ENCODE measurements at places on chromosomes 3 and 15. TPM values are rescaled to one million over a fixed set of nuclear protein-coding genes. Genes with fewer than 3 reads are reported as not detected.
A peak's percentile ranks its signal among the peaks of the same experiment; 100 is the strongest.

DNA sequence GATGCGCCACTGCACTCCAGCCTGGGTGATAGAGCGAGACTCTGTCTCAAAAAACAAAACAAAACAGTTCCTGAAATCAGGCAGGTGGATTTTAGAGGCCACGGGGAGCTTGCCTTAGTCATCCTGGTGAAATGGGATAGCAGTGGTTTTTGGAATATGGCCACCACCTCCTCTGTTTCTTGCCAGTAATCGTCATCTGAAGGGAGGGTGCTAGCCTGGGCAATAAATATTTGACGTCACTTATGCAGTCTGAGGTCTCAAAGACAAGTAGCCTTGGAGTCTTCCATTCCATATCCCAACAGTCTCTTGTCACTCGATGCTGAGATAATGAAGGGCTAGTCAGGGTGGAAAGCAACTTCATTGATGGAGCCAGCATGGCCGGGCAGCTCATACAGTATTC is 55.2 kb downstream of the KCNAB1 start:
- no peak for DNase-seq

DNA sequence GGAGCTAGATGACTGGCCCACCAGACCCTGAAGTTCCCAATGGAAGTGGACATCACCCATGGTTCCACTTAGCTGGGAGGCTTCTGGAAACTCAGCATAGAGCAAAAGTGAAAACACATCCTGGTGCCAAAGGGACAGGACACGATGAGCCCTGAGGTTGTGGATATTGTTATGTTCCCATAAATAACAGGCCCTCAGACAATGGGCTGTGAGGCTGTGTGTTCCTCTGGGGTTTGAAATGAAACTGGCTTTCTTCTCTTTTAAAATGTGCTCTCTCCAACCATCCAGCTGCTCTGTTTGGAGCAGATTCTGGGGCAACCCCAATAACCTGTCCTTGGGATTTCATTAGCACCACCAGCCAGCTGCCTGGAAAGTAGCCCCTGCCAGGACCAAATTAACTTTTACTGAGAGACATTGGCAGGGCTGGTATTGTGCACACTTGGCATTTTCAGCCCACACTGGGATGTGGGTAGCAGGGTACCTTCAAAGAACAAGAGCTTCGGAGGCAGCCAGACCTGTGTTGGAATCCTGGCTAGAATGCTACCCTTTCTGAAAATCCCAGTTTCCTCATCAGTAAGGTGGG is 97.5 kb downstream of the DNAJB8 start:
- no peak for DNase-seq

Gene NR2F2
- 14.0 TPM for total RNA-seq

DNA sequence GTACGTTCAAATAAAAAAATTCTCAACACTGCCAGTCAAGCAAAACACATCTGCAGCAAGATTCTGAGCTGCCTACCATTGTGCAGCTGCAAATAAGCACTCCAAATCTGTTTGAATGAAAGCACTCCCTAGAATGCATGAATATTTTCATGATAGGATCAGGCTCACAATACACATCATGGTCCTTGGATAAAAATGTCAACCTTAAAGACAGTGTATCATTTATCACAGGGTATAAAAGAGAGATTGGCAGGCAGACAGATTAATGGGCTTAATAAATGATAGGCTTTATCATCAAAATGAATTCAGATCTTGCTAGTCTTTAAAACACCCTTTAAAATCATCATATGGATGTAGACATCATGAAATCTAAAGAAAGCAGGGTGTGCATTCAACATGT is 9.2 kb downstream of the RYR3 start:
- no peak for DNase-seq

GRCh38 chr3:123696808-123697207 is 112.0 kb upstream of the HACD2 start:
- DNase-seq, result no peak

DNA sequence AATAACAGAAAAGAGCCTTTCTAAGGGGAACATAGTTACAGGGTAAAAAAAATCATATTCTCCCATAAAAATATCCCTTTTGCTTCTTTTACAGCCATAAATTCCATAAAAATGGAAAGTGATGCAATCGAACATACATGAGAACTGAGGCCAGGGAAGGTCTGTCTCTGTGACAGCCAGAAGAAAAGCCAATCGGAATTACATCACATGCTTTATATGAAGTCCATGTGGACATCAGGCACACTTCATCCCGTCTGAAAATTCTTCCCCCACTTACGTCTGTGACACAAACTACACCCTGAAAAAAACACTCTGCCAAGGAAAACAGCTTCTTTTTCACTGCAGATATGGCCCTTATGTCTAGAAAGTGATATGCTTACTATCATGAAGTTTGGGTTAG is 323.5 kb downstream of the ERC2 start:
- no peak for DNase-seq

GRCh38 chr3:76051145-76051544 is 265.8 kb upstream of the ZNF717 start:
- DNase-seq, result no peak

GRCh38 chr3:133237380-133237779 is 162.5 kb upstream of the BFSP2 start:
- DNase-seq, result no peak

Gene AADACL2
- 78.2 TPM for total RNA-seq

- no peak for DNase-seq
These were observed 75.4 kb downstream of the C3orf85 start for GRCh38 chr3:109211941-109212340.

DNA sequence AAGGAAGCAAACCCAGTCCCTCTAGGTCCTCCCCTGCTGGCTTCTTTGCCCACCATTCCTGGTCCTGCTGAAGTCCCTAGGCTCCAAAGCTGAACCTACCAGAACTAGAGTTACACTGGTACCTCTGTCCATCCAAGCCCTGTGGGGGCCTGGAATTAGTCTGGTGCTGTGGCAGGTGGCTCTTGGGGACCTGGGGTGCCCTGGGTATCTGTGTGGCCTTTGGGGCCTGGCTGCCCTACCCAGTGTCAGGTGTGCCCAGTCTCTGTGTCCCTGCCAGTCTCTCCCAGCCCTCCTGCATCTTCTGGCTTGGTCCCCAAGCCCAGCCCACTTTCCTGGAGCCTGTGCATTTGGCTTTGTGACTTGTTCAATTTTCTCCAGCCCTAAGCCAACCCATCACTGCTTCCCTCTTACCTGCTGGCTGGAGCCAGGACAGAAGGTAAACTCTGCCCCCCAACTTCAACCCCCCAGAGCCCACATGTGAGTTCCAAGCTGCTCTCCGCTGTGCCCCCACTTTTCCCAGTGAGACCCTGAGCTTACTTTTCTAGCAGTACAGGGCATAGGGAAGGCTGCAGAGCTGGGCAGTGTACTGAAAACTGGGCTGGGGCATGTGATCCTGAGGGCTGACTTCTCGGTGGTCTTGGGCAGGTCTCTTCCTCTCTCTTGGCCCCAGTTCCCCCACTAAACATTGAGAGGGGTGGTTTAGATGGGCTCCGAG is 28.3 kb upstream of the HHATL start:
- DNase-seq, result peak; percentile 9

DNA sequence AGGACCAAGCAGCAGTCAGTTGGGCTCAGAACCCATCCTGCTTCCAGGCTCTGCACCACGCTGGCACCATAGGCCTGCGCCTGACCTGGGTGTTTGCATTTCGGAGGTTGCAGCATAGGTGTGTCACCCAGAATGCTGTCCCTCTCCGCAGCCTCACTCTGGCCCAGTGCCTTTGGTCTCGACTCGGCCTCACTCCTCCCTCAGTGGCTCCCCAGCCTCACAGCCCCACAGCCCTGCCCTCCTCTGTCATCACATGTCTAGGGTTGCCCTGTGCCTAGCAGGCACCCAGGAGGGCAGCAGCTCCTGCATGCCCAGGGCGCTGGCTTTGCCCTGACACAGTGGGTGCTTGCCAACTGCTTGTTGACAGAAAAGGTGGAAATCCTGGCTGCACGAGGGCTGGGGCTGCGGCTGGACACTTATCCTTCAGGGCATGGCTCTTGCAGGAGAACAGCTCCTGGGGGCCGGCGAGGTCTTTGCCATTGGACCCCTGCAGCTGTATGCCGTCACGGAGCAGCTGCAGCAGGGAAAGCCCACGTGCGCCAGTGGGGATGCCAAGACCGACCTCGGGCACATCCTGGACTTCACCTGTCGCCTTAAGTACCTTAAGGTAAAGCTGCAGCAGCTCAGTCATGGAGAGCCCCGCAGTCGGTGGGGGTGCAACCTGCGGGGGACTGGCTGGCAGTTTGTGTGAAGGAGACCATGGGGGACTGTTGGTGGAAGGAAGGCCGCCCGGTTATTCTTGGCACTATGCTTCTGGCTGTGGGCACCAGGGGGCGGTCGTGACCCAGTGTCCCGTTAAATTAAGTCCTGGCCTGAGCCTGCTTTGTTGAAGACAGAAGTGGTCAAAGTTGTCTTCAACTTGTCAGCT is 16.2 kb downstream of the NISCH start:
- DNase-seq, result peak; percentile 56

DNA sequence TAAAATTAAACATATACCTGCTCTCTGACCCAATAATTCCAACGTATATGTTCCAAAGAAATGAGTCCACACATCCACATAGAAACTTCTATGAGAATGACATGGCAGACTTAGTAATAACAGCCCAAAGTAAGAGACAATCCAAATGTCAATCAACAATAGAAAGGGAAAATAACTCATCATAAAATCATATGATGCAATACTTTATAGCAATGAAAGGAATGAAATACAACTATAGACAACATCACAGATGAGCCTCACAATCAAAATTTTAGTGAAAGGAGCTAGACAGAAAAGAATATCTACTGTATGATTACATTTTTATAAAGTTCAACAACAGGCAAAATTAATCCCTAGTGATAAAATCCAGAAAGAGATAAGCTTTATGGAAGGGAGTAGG is 23.6 kb upstream of the KCNH8 start:
- no peak for DNase-seq

GRCh38 chr15:73889053-73889761 is 15.8 kb downstream of the TBC1D21 start:
- DNase-seq, result no peak

DNA sequence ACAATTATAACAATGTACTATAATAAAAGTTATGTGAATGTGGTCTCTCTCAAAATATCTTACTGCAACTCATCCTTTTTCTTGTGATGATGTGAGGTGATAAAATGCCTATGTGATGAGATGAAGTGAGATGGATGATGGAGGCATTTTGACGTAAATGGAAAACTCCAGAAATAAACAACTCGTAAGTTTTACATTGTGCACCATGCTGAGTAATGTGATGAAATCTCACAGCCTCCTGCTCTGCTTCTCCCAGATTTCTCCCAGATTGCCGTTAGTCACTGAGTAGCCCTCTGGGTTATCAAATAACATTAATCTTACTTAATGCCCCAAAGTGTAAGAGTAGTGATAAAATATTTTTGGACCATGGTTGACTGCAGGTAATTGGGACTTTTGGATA is 64.8 kb upstream of the SLCO2A1 start:
- no peak for DNase-seq

Gene GRAMD1C
- total RNA-seq, result 28.4 TPM

Gene ALG1L2
- total RNA-seq, result not detected

Gene RBP2
- not detected for total RNA-seq

GRCh38 chr15:47184908-47185801 is 532.1 kb upstream of the SEMA6D start:
- DNase-seq, result no peak

Gene UNC45A
- total RNA-seq, result 79.1 TPM

DNA sequence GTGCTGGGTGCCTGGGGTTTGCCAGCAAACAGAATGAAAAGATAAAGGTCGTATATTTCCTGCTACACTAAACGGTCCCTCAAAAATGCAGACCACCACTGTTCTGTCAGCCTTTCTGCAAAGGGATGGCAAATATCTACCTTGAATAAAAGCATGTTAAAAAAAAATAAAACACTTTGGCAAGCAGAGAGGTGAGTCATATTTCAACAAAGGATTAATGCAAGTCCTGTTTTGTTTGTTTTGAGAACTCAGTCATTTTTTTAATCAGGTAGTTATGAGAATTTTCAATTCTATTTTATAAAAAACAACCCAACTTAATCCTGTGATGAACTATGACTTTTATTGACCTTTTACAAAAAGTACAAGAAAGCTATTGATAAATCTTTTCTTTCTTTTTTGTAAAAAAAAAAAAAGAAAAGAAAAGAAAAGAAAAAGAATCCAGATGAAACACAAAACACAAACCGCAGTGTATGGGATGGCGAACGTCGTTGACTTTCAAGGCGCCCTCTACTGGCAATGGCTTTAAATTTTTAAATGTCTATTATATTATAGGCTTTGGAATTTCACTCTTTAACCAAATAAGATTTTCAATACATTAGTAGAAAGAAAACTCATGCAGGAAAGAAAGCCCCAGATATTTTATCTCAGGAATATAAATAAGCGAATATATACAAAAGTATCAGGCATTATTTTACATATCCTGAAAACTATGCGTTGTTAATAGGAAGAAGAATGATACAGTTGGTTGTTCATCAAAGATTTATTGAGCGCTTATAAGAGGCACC is 87.8 kb downstream of the NCEH1 start:
- DNase-seq, result no peak

GRCh38 chr3:175951047-175951694 is 1092.0 kb downstream of the NAALADL2 start:
- no peak for DNase-seq

GRCh38 chr15:57227899-57228298 is 148.4 kb upstream of the CGNL1 start:
- DNase-seq, result no peak

GRCh38 chr3:23277688-23278087 is 74.6 kb downstream of the UBE2E2 start:
- no peak for DNase-seq

- no peak for DNase-seq
These were observed 10.5 kb downstream of the CAPN7 start for GRCh38 chr3:15216501-15216900.

DNA sequence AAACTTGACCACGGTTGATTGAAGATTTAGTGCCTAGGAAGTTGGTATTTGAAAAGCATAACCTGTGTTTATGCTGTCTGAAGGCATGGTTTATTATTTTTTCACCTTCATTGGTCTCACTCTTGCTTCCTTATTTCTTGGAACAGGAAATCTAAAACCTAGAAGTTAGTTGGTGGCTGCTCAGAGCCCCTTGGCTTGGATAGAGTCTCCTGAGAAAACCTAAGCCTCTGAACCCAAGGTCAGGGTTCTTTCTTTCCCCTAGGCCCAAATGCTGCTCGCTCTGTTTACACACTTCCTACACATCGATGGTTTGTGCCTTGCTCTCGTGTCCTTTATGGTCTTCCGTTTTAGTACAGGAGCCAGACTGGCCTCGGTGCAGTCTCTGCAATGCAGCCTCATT is 82.2 kb downstream of the TRAK1 start:
- no peak for DNase-seq

Gene TLR9
- total RNA-seq, result 0.19 TPM

Gene PRSS50
- not detected for total RNA-seq

Gene CCR9
- total RNA-seq, result not detected

- DNase-seq, result no peak
These were observed 45.1 kb downstream of the SGO1 start for GRCh38 chr3:20140881-20141280.

GRCh38 chr3:124802702-124803101 is 72.5 kb downstream of the UMPS start:
- no peak for DNase-seq

GRCh38 chr3:33826688-33827087 is 28.3 kb downstream of the PDCD6IP start:
- DNase-seq, result no peak

Gene LRRIQ4
- total RNA-seq, result not detected

Gene NRROS
- 3.1 TPM for total RNA-seq

All from lower leg skin (tissue), 4 donors.